ENCODE measurements at places on chromosomes 1 and 21.

- no peak for DNase-seq
Measured at GRCh38 chr1:200619894-200620272, 668 bp downstream of the KIF14 start.

DNA sequence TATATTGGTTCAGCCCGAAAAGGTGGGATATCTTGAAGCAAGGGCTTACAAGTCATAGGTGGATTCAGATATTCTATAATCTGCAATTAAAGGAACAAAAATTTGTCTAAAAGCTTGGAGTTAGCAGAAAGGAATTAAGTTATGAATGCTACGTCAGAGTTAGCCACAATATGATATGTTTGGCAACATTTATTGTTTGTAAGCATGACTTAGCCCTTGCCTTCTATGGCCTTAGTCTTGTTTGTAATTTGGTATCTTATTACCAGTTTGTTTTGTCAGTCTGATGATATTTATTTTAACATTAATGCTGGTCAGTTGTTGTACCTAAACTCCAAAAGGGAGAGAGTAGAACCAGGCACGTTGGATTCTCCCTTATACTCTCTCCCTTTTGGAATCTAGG, 43.1 kb upstream of the SUCO start:
- DNase-seq, result no peak

GRCh38 chr1:206737729-206738201, 32.8 kb upstream of the IL19 start:
- DNase-seq, result no peak

DNA sequence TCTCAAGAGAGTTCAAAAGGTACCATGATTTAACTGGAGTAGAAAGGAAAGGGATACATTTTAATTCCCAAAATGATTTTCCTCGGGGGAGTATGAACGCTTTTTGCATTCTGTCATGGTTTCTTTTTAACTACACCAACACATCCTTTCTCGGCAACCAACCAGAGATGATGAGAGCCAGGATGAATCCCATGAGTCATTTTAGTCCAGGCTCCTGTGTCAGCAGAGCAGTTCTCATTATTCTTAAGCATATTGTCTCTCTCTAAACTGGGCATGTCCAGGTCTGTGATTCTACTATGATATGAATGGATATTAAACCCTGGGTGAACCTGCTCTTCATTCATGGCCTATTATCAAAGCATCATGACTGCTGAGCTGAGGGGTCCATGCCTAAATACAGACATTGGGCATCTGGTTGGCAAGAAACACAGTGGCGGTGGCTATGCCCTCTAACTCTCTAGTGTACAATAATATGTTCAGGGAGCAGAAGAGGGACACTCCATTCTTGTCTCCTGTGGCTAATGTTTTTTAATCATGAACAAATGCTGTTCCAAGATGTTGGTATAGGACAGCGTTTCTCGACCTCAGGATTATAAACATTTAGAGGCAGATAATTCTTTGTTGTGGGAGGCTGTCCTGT, 124.3 kb upstream of the ESRRG start:
- no peak for DNase-seq

GRCh38 chr1:10737651-10738050, 58.8 kb downstream of the CASZ1 start:
- DNase-seq, result no peak

DNA sequence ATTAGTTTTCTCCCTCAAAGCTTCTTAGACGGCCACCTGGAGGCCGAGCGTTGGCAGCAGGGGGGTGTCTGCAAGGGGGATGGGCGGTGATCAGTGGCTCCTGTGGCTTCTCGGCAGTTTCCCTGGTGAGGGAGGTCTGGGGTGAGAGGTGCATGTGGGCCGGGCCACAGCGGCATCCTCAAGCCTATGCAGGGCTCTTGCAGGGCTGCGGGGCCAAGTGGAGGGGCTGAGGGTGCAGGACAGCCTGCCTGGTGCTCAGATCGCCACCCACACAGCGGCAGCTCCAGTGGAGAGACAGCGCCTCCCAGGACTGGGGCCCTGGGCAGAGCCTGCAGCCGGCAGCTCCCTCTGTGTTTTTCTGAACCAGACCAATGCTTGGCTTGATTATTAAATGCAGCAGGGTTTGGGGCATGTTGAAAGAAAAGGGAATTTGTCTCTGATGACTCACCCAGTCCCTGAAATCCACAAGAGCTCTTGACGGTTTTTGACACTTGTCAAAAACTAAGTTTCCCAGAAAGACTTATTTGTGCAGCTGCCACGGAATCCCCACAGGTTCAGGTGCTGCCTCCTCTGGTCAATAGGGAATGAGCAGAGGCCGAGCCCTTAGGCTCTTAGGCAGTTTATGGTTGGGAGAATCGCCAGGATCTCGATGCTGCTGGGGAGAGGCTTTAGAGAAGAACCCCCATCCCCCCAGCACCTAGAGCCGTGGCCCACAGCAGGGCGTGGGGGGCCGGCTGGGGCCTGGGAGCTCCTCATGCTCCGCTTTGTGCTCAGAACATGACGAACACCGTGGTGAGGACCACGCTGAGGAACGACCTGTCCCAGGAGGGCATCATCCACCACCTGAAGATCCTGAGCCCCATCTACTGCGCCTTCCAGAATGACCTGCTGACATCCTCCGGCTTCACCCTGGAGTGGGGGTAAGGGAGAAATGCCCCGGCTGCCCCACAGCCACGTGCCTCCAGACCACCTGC, 54.7 kb downstream of the UMODL1 start:
- no peak for DNase-seq

DNA sequence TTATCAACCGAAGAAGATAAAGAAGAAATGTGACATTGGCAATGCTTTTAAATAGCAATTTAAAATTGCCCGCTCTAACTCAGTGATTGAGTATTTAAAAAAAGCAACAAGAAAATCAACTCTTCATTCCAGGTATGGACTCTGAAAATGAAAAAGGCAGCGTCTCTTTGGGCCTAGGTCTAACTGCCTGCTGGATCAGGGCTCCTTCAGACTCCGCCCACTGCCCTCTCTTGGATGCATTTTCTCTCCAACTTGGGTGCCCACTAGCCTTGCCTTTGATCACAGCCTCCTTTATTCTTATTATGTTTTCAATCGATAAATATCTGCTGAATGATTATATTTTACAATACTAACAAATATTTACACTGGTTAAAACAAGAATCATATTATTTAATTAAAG, 268.9 kb downstream of the MRPL39 start:
- DNase-seq, result no peak

GRCh38 chr1:23092447-23092846, 73.2 kb downstream of the KDM1A start:
- no peak for DNase-seq

- DNase-seq, result peak; percentile 6
Measured at GRCh38 chr1:30379684-30380624, 343.4 kb downstream of the MATN1 start.

GRCh38 chr1:64608005-64608650, 136.7 kb upstream of the RAVER2 start:
- no peak for DNase-seq

DNA sequence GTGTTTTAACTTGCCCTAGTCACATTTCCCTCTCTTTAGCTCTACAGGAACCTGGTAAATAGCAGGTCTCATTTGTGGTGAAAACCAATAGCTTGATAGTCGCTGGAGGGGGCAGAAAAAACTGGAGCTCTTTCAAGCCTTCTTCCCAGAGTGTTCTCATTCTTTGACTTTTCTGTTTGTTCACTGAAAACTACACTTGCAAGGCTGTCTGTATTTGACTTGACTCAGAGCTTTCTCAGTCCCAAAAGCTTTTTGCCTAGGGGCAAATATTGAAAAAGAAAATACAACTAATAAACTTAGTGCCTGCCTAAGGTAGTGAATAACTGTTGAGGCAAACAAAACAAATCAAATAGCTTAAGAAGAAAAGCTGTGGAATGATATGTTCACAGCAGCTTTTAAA, 217.1 kb upstream of the CHRM3 start:
- no peak for DNase-seq

GRCh38 chr1:6000444-6001288, 8.4 kb upstream of the NPHP4 start:
- DNase-seq, result no peak

- no peak for DNase-seq
Measured at GRCh38 chr1:74003806-74004205, 194.2 kb downstream of the LRRIQ3 start.

DNA sequence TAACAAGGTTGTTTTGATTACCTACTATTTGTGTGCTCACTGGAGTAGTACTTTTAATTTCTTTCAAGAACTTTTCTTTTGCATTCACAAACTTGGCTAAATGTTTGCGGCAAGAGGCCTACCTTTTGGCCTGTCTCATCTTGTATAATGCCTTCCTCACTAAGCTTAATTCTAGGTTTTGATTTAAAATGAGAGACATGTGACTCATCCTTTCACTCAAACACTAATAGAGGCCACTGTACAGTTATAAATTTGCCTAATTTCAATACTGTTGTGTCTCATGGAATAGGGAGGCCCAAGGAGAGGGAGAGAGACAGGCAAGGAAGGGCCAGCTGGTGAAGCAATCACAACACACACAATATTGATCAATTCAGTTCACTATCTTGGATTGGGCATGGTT, 66.1 kb downstream of the ZNF644 start:
- DNase-seq, result no peak

DNA sequence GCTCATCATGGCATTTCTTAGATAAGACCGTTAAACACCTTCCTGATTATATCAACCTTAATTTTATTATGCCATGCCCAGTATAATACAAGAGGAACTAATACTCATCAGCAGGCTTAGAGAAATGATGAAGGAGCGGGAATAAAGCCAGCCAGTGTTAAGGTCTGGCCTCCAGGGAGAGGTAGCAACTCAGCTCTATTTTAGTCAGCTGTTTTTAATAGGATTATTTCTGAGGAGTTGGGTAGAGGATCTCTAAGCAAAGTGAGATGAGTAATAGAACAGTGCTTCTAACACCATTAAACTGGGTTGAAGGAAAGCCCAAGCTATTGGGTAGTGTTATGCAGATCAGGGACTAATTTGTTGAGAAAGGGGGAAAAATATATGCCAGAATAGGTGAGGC, 921.5 kb downstream of the TTLL7 start:
- no peak for DNase-seq

Data from stimulated activated CD8-positive, alpha-beta memory T cell treated with anti-CD3 and anti-CD28 coated beads, Interleukin-15, amount 100 ng/mL, for 4 hours (primary cell).